ENCODE measurements at places on chromosomes 3 and 15. TPM values are rescaled to one million over a fixed set of nuclear protein-coding genes. Genes with fewer than 3 reads are reported as not detected.

DNA sequence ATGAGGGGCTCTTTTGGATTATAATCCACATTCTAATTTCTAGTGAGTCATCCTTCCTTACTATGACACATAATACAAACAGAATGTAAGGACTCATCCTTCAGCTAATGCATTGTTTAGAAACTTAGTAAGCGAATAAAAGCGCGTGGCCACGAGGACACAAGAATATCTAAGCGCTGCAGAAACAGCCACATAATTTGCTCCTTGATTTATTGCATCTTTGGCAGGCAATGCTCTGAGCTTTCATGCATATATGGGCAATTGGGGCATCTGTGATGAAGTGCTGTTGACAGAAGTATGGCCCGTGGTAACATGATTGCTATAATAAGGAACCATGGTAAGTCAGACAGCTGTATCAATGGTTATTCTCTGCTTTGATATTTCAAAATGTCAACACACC lies 191.3 kb upstream of the ZNF385D start:
- ATAC-seq, result no peak

Gene MSL2
- total RNA-seq, result 34.3 TPM

Gene REC114
- total RNA-seq, result not detected

- ATAC-seq, result no peak
Measured at GRCh38 chr3:60304112-60304511, 947.1 kb downstream of the FHIT start.

Gene NPAP1
- total RNA-seq, result not detected

GRCh38 chr3:172320468-172320867 lies 127.8 kb downstream of the GHSR start:
- no peak for ATAC-seq

All from gastroesophageal sphincter (tissue), 4 donors.